ENCODE measurements at places on chromosomes 4 and X.
A peak's percentile ranks its signal among the peaks of the same experiment; 100 is the strongest.

- DNase-seq, result no peak
Observed at GRCh38 chr4:174117445-174117844, 166.0 kb downstream of the FBXO8 start.

GRCh38 chr4:153852501-153852900 is 63.6 kb upstream of the SFRP2 start:
- DNase-seq, result no peak

- no peak for DNase-seq
Observed at GRCh38 chrX:9650091-9650490, 115.6 kb downstream of the GPR143 start.

DNA sequence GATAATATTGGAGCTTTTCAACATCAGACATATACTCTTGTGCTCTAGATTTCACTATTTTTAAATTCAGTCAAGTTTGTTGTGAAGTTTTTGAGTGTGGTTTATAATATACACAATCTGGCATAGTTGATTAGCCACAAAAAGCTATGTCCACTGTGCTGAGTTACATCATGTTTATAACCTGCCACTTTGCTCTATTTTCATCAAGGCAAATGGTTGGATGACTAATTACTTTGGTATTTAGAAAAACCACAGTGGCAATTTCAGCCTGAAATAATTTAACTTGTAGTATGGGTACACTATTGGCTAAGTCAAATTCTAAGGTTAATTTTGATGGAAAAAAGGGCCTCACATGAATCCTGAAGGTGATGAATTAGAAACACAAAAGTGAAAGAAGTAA is 262.6 kb downstream of the C4orf33 start:
- DNase-seq, result no peak

- no peak for DNase-seq
Observed at GRCh38 chr4:183823434-183823833, 81.7 kb upstream of the STOX2 start.

- no peak for DNase-seq
Observed at GRCh38 chr4:152039023-152039481, 278.2 kb upstream of the GATB start.

DNA sequence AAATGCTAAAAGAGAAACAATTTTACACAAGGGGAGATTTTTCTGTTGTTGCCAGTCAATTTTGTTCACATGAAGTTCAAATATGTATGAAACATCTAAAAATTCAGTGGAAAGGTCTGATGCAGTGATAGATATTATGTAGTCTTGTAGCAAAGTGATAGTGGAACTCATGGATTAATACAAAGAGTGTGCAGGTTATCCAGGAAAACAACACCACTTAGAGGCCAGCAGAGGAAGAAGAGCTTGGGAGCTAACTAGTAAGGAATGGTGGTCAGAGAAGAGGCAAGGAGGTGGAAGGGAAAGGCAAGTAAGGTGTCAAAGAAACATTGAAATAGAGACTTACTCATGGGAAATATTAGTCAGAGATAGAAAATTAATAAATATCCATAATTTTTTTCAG is 395.6 kb downstream of the MAPK10 start:
- DNase-seq, result no peak

GRCh38 chrX:17633546-17633945 is 103.7 kb upstream of the SCML1 start:
- DNase-seq, result no peak

DNA sequence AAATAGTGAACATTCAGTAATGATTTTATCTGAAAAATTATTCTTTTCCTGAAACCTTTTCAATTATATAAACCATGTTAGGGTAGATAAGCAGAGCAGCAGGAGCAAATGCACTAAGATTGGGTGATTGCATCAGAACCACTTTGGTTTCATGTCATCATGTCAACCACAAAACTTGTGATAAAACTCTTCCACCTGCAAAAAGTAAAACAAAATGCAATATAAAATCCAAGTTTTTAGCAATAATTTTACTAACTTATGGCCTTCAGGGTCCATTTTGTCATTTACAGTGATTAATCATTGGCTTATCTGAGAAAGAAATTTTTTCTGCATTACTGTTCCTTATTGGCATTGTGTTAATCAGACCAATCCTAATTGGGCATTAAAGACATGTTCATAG is 42.4 kb downstream of the NHS start:
- DNase-seq, result no peak

- DNase-seq, result no peak
Observed at GRCh38 chr4:94944726-94945125, 187.0 kb downstream of the BMPR1B start.

GRCh38 chr4:3250438-3250955 is 1.5 kb downstream of the MSANTD1 start:
- no peak for DNase-seq

DNA sequence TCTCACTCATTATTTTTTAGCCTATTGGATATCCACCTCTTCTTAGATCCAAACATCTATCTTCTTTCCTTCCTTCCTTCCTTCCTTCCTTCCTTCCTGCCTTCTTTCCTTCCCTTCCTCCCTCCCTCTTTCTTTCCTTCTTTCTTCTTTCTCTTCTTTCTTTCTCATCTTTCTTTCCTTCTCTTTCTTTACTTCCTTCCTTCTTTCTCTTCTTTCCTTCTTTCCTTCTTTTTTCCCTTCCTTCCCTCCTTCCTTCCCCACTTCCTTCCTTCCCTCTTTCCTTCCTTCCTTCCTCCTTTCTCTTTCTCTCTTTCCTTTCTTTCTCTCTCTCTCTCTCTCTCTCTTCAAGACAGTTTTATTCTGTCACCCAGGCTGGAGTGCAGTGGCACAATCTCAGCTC is 1239.8 kb downstream of the PCDH7 start:
- no peak for DNase-seq

DNA sequence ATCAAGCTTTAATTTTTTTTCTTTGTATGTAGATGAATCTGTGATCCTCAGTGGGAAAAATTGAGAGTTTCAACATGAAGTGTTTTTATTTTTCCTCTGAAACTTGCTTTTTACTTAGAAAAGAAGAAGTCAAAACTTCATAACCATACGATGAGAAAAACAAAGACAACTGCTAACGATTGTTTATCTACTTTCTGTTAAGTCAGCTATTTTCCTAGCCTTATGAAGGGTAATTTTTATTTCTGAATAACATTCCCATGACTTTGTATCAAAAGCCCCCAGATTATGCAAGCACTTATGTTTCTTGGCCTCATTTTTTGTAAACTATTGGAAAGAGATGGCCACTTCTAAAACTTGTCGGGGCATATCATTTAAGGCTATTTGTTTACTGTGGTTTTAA is 645.1 kb upstream of the PRKX start:
- DNase-seq, result no peak

DNA sequence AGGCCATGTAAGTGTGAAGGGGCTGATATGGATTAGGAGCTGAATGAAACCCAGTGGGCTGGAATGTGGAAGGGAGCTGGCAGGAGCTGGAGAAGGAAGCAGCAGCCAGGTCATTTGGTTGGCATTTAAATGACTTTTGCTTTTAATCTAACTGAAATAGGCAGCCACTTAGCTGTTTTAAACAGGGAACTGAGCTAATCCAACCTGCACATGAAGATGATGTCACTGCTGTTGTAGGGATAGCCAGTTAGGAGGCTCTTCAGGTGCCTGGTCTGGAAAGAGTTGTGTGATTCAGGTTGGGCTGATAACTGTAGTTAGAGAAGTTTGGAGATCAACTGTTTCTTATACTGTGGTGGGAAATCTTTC is 122.4 kb downstream of the PALLD start:
- DNase-seq, result no peak

DNA sequence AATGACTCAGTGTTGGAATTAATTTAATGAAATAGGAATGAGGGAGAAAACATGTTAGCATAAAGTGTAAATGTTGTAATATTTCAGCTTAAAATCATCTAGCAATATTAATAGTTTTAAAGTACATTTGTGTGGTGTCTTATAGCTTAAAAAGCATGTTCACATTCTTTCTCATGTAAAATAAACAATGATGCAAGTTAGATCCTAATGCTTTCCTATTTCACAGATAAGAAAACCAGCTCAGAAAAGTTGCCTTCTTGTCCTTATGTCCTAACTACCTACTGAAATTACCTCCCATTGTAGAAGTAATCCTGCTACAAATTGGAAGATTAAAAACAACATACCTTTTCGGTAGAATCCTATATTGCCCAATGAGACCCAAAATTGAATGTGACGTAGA is 40.9 kb upstream of the PRDM8 start:
- no peak for DNase-seq

GRCh38 chr4:83121246-83121645 is 6.7 kb upstream of the PLAC8 start:
- no peak for DNase-seq

DNA sequence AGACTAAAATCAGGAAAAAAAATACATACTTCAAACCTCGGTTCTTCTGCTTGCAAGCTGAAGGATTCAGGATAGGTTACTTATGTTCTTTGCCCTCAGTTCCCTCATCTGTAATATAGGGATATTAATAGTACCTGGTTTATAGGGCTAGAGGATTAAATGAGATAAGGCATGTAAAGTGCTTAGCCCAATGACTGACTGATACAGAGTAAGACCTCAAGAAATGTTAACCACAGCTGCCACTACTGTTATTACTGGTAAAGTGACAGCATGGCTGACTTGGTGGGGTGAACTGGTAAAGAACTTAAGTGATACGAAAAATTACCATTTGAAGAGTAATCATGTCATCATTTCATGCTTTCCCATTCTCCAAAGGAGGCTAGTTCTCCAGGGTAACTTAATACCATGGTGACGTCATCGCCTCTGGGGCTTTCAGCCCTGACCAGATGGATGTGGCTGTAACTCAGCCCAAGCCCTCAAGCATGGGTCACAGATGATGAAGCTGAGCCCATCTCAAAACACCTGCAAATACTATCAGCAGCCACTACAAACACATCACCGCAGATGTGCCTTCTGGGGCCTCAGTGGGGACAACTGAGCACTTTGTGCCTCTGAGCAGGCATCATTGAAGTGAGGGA is 44.5 kb upstream of the SCML1 start:
- DNase-seq, result no peak

DNA sequence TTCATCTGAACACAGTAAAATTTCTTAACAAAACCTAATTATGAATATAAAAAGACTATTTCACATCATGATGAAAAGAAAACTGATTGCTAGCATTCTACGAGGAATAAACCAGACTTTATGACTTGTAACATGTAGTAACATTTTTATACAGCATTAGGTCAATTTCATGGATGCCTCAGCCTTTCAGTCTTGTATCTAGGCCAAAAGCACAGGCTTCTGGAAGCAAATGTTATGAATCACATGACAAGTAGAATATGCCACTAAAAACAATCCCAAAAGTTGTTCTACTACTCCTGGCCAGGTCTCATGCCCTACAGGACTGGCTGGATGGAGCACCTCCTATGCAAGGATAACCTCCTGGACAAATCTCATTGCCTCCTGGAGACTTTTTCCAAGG is 101.2 kb downstream of the ARHGAP6 start:
- no peak for DNase-seq

- no peak for DNase-seq
Observed at GRCh38 chr4:67713529-67714247, 12.7 kb upstream of the UBA6 start.

DNA sequence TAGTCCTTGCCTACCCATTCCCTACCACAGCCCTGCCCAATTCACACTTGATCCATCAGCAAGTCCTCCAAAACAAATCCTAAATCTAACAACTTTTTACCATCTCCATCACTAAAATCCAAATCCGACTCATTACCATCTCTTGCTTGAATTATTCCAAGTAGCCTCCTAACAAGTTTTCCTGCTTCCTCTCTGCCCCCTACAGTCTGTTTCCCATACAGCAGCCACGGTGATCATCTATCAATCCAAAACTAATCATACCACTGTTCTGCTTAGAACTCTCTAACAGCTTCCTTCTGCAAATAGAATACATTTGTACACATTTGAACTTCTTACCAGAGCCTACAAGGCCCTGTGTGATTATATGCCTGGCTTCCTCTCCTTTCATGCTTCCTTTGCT is 133.0 kb downstream of the SHROOM4 start:
- DNase-seq, result no peak

- DNase-seq, result peak; percentile 63
Observed at GRCh38 chrX:104136241-104137019, 20.4 kb downstream of the SLC25A53 start.

DNA sequence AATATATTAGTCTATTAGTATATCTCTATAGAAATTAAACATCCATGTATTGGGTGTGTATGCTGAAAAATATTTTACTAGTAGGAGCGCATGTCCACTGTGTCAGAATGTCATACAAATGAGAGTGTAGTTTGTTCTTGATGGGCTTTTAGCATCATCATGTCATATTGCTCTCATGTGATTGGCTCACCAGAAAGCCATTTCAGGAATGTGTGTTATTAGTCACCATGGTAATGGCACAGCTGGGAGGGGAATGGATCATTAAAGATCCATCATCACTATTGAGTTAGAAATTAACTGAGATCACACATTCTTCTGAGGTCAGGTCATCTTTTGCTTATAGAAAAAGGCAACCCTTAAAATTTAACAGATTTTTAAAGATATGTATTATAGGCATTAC is 77.3 kb downstream of the PHEX start:
- no peak for DNase-seq

DNA sequence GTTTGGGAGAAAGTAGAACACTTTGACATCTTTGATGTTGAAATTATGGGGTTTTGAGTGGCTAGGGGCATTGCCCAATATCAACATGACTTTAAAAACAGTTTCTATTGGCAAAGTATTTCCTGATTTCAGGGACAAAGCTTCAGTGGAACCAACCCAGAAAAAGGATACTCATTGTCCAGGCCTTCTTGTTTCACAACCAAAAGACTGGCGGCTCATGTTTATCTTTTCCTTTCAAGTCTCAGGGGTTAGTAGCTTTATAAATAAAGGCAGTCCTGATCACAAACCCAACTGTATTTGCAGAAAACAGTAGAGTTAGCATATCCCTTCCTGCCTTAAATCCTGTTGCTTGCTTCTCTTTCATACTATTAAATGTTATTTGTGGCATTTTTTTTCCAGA is 119.1 kb downstream of the SLITRK2 start:
- no peak for DNase-seq

DNA sequence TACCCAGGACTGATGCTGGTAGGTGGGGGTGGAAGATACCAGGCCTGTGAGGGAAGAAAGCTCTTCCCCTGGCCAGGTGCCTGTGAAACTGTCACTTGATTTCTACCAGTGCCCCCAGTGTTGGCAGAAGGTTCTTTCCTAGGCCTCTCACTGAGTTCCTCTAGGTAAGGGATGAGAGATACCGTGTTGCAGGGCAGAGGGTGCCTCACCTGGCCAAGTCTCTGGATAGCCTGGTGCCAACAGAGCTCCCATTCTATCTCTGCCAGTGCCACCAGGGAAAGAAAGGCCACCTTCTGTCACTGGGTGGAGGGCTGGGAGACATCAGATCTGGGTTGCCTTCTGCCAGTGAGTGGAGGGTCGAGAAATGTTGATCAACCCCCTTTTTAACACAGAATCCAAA is 94.1 kb downstream of the RTL5 start:
- DNase-seq, result no peak

- no peak for DNase-seq
Observed at GRCh38 chrX:17474892-17475291, 99.9 kb downstream of the NHS start.

- DNase-seq, result no peak
Observed at GRCh38 chrX:74349387-74349786, 45.4 kb downstream of the ZCCHC13 start.

Data from CD4-positive, alpha-beta T cell treated with Interleukin-4 for 1 hour (primary cell).